ENCODE measurements at places on chromosomes 7 and 10. TPM values are rescaled to one million over a fixed set of nuclear protein-coding genes. Genes with fewer than 3 reads are reported as not detected.

DNA sequence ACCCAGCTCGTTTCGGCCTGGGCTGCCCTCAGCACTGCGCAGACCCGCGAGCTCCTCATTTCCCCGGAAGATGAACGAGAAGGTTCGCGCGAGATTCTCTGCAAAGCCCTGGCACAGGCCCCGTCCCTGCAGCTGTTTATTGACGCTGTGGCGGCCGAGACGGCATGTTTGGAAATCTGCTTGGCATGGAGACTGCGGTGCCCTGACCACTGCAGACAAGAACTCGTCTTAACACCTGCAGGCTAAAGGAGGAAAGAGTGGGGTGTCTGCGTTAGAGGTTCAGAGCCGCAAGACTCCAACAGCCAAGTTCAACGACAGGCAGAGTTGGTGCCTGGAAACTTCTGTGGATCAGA lies 125.6 kb downstream of the DNAJB6 start:
- DNase-seq = no peak

- no peak for DNase-seq
Measured at GRCh38 chr10:103638948-103639347, 145.4 kb downstream of the NEURL1 start.

DNA sequence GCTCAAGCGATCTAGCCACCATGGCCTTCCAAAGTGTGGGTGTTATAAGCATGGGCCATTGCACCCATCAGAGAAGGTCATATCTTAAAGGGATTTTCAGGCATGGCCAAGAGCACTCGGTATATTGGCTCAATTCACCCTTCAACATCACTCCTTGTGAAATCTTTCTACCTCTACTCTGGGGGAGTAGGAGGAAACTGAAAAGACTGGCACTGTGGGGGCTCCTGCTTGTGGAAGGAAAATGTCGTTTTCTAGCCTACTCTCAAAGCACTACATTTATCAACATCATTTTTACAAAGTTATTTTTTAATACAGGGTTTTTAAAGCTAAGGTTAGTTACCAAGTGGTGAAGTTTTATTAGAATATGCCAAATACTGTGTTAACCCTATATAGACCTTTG lies 42.0 kb upstream of the CACNB2 start:
- DNase-seq = no peak

The COL28A1 gene
- 0.87 TPM for total RNA-seq

The TFPI2 gene
- total RNA-seq = 65.1 TPM

Measured in renal cortical epithelial cell (primary cell).